ENCODE measurements at places on chromosomes 2 and 18.

- no peak for DNase-seq
These were observed 7.2 kb downstream of the PMS1 start for GRCh38 chr2:189791338-189792042.

DNA sequence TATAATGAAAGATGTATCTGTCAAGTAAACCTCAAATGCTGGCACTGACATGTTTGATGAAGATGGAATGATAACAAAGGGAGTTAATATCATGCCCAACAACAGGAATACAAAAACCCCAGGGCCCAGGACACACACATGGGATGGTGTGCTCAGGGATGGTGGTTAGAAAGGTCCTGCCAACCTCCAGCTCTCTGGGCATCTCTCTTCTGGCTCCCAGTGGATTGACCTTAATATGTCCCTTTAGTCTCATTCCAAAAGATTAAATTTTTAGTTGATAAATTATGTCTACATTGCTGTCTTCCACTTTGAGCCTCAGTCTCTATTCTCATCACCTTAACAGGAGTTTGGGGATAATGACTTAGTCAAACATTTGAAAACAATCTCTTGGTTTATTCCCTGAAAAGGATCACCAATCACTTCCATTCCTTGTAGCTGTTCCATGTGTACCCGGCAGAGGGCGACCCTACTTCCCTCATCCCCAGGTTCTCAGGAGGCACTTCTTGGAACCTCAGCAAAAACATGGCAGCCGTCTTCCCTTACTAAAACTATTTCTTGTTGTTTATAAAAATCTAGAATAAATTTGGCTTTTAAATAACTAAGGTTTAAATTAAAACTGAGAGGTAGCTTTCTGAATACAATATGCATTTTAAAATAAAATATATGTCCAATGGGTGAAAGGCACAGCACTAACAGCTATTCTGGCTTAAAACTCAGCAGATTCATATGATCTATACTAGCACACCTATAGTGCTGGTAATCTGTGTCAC is 29.6 kb downstream of the MCEE start:
- DNase-seq: peak; percentile 6

DNA sequence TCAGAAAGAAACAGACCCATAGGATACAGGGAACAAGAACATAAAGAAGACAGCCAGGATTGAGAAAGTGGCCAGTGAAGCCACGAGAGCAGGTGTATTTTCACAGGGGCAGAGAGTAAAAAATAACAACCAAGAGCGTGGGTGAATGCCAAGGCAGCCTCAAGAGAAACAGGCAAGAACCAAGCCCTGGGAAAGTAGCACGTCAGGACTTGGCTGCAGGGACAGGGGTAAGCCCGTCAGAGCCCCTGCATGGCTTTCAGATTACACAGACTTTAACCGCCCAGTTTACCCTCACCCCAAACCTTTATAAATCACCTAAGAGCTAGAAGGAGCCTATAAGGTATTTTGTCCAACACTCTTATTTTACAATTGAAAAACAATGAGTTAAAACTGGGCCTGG is 43.7 kb downstream of the ARL4C start:
- no peak for DNase-seq

DNA sequence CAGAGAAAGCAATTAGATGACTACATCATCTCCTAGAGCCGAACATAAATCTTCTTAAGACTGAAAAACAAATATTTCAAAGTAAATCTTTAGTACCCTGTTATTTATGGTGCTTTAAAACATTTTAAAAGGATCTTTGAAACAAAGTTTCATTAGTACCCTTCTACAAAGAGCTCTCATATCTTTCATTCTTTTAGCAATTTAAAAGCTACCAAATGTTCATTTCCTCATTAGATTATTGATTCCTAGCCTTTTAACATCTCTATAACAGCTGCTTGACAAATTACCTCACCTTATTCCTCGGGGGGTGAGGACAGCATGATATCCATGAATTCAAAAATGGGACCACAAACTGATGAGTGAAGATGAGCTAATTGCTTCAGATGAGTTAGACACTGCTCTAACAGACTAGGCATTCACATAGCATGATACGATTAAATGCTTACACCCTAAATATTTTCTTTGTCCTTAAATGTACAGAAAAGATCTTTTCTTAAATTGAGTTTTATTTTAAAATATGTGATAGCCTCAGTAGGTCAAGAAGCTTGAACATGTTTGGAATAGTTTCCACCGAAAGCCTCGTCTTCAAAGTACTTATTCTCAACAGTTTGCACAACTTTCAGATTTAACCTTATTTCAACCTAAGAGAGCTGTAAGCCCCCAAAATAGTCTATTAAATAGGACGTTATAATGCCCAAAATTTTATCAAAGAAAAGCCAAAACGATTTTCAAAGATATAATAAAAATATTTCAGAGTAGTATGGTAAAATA is 2.1 kb downstream of the ATAD2B start:
- DNase-seq: no peak

GRCh38 chr2:64980183-64980582 is 9.0 kb upstream of the SLC1A4 start:
- no peak for DNase-seq

DNA sequence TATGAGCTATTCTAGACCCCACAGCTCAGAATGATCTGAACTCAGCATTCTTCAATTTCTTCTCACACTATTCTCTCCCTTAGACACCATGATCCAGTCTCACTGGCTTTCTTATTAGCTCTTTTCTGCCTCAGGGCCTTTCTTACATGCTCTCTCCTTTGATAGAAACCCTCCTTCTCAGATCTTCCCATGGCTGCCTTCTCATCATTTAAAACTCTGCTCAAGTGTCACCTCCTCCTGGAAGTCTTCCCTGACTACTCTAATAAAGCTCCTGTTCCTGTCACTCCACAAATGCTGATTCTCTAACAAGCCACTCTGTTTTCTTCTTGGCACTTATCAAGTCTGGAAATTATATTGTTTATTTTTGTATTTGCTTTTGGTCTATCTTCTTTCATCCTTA is 131.1 kb downstream of the HNMT start:
- no peak for DNase-seq

DNA sequence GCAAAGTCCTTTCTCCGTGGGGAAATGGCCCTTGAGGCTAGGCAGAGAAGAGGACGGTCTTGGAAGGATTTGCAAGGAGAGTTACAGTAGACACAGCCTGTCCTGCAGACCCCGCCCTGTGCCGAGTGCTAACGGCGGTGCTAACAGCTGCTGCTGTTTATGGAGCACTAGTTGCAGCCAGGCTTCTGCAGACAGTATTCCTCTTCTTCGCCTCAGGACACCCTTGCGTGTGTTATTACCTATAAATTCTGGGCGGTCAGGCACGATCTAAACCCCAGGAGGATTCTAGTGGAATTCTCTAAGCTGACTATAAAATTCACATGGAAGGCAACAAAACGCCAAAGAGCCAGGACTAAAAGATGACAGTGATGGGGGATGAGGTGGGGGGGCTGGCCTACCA is 139.8 kb downstream of the GLI2 start:
- no peak for DNase-seq

DNA sequence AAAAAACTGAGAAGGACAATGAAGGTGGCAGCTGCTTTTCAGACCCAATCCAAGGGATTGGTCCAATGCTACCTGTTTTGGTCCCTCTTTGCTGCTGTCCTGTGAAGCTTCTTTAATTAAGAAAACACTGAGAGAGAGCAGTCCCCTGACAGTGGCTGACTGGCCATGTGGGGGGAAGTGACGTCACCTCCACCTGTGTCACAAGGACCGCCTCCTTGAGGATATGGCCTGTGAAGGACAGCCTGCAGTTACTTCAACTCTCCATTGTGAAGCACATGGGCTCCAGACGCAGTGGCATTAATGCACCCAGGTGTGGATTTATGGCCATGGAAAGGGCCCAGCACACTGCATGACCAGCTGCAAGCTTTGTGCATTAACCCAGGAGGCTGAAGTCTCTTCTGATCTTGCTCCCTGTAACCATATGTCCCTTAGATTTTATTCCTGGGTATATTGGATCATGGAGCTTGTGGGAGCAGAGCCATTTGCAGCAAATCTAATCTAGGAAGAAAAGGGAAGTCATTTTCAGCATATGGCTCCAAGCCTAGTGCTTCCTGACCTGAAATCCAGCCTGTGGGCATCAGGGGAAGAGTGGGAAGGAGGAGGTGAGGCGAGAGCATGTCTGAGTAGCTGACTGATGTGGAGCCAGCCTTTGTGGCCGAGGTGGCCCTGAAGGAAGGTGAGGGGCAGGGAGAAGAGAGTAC is 32.2 kb downstream of the KIF5C start:
- DNase-seq: no peak

DNA sequence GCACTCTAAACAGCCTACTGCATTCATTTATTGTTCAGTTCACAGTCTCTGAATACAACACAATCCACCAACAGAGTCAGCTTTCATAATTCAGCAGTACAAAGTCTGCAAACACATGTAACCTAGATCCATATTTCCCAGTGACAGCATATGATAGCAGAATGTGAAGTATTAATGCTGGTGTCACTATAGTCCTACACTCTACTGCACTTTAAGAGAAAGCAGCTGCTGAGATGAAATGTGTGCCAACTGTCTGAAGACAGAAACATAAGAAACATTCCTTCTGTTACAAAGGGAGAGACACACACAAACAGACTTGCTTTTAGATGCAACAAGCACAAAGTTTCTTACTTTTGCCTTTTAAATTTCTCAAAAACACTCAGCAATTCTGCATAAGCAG is 441.8 kb downstream of the ZEB2 start:
- no peak for DNase-seq

DNA sequence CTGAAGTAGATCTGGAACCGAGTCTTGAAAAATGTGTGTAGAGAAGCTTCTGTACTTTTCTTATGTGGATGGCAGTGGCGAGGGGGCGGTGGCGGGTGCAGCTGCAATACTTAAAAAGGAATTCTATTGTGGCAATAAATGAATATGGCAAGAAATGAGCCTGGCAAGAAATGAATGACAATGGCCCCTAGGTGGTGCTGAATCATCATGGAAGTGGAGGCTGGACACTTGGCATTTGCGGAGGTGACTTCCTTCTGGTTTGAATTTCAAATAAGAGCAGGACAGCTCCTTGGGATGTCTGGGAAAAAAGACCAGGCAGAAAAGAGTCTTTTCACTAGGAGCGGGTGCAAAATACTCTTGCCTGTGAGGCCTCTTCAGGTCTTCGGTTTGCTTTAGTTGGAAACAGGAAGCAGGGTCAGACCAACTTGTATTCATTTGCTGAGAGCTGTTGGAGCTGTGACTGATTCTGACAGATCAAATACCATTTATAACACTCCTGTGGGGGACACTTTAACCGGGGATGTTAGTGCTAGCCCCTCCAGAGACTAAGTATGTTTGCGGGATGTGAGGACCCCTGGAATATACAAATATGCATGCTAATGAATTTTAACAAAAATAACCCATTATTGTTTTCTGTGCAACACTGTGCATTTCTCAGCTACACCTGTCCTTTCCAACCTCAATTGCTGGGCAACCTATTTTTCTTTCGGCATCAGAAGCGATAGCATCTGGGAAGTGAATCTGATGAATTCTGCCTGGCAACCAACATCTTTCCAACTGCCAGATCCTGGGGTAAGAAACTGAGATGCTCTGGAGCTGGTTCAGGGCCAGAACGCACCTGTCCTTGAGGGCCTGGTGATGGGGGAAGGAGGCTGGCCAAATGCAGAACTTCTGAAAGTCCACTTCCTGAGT is 35.4 kb downstream of the FASTKD2 start:
- DNase-seq: no peak

- DNase-seq: no peak
These were observed 135.7 kb downstream of the NFATC1 start for GRCh38 chr18:79531386-79531785.

- no peak for DNase-seq
These were observed 25.3 kb upstream of the BCL2L11 start for GRCh38 chr2:111095434-111095833.

GRCh38 chr2:140596447-140596846 is 1534.4 kb downstream of the LRP1B start:
- no peak for DNase-seq

- no peak for DNase-seq
These were observed 9.0 kb downstream of the PMAIP1 start for GRCh38 chr18:59908799-59909198.

GRCh38 chr2:126963390-126963789 is 64.7 kb downstream of the TEX51 start:
- no peak for DNase-seq

DNA sequence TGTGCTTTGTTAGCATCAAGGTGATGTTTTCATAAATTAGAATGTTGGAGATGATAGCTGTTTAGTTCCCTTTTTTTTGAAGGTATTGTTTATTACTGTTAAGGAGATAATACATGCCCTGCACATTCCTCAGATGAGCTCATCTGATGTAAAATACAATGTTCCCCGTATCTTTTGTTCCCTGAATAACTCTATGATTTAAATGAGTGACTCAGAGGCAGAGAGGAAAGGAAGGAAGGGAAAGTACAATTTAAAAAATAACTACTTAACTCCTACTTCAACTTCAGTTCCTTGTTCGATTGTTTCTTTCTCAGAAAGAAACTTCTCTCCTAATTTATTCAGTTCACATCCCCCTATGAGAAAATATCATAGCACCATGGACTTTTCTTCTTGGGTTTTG is 208.7 kb downstream of the KCNE4 start:
- no peak for DNase-seq

DNA sequence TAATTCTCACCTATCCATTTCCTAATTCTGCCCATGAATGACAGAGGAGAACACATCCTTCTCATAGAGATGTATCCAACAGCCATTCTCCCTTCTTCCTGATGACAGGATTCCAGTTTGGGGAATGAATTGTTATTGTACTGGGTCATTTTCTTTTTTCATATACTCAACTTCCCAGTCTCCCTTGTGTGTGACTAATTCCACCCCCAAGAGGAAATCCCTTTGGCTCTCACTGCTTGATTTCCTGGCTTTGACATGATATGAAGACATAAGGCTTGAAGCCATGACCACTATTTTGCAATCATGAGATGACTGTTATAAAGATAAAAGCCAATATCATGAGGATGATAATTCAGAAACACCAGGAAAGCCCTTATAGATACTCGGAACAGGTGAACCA is 384.7 kb upstream of the ACVR2A start:
- DNase-seq: no peak

- DNase-seq: no peak
These were observed 3.0 kb downstream of the ABHD3 start for GRCh38 chr18:21701621-21702020.

GRCh38 chr18:58499527-58500221 is 129.2 kb downstream of the ALPK2 start:
- DNase-seq: no peak
